Activated CD8-positive, alpha-beta memory T cell treated with anti-CD3 and anti-CD28 coated beads for 36 hours (primary cell): ENCODE measurements at places on chromosomes 4 and X. TPM values are rescaled to one million over a fixed set of nuclear protein-coding genes. Genes with fewer than 3 reads are reported as not detected.

TMPRSS11A gene
- total RNA-seq: not detected

ESX1 gene
- total RNA-seq: not detected

MMAA gene
- 13.6 TPM for total RNA-seq

FGFR3 gene
- total RNA-seq: 0.08 TPM
